ENCODE measurements at places on chromosomes 6 and 20.

- DNase-seq: no peak
Observed at GRCh38 chr20:45087814-45088213, 13.1 kb downstream of the KCNS1 start.

GRCh38 chr20:20211274-20211987, 156.5 kb upstream of the INSM1 start:
- DNase-seq: no peak

DNA sequence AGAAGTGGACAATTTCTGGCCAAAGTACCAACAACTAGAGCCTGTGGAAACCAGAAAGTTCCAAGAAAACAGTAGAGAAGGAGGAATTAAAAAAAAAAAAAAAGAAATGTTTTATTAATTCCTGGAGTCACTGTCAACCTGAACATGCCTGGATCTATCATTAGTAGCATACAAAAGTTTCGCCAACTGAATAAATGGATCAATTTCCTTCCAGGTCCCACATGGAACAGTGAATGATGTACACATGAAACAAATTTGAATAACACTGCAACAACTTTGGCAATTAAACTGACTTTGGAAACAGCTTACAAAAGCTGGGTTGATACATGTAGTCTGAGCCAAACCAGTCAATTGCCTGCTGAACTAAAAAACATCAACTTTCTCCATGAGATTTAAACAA, 90.0 kb upstream of the HMGCLL1 start:
- DNase-seq: no peak

- no peak for DNase-seq
Observed at GRCh38 chr6:169070506-169071176, 183.0 kb downstream of the THBS2 start.

DNA sequence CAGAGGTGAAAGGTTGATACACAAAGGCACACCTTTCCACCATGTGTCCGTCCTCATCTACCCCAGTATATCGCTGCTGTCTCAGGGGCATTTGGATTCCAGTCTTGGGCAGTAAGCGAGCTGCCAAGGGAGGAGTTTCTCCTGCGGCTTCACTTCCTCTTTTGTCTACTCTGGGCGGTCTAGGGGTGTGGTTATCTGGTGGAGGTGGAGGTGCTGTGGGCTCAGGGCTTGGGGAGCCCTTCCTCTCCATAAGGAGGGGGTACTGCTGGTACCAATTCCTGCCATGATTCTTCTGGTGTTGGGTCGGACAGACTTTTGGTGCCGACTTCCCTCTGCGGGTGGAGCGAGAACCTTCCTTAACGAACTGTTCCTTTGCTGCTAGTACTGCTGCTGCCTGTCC, 31.9 kb upstream of the FABP7 start:
- DNase-seq: no peak

- no peak for DNase-seq
Observed at GRCh38 chr6:169271158-169271876, 17.7 kb upstream of the THBS2 start.

DNA sequence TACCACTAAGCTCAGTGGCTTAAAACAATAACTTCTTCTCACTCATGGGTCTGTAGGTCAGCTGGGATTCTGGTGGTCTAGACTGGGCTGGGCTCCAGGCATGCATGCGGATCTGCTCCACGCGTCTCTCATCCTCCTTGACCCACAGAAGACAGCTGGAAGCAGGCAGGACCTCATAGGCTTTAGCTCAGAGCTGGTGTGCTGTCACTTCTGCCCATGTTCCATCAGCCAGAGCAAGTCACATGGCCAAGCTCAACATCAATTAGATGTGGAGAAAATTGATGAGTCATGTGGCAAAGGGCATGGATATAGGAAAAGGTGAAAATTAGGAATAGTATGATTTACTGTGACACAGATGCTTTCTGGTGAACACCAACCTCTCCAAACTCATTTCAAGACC, 57.4 kb upstream of the PSMF1 start:
- DNase-seq: no peak
